ENCODE measurements at places on chromosomes 6 and 20.
A peak's percentile ranks its signal among the peaks of the same experiment; 100 is the strongest.

DNA sequence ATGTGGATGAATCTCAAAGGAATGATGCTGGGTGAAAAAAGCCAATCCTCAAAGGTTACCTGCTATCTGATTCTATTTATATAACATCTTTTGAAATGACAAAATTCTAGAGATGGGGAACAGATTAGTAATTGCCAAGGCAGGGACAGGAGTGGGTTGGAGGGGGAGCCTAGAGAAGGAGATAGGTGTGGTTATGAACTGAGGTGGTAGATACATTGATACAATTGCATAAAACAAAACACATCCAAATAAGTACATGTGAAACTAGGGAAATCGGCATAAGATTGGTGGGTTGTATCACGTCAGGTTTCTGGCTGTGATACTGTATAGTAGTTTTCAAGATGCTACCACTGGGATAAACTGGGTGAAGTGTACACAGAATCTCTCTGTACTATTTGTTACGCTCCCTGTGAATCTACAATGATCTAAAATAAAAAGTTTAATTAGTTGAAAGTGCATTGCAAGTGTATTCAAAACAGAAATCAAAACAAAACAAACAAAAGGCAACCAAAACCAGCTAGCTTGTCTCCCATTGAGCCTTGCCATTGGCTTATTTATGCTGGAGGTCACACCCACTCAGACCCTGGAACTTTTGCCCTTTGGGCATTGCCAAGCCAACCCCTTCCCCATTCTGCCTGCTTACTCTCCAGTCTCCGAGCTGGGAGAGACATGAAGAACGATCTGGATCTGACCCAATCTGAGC, 27.8 kb downstream of the PPP1R16B start:
- DNase-seq: no peak

GRCh38 chr6:22512686-22513427, 56.5 kb upstream of the HDGFL1 start:
- no peak for DNase-seq

DNA sequence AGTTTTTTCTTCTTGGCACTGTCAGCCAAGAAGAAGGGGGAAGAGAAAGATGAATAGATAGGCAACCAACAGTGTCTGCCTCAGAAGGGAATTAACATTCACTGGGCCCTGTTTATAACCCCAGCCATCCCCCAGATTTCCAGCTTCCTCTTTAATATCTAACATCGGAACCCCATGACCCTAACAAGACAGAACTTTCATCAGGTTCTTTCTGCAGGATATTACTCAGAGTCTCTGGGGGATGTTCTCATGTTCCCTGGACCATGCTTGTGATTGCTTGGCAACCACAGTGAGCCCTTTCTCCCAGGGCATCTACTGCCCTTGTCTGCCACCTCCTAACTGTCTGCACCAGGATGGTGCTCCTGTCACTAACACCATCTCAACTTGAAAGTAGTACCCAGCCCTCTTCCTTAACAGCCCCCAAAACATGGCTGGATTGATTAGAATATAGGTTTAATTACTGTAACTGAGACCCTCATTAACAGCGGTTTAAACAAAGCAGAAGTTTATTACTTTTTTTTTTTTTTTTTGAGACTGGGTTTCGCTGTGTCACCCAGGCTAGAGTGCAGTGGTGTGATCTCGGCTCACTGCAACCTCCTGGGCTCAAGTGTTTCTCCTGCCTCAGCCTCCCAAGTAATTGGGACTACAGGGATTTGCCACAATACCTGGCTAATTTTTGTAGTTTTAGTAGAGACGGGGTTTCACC, 12.0 kb upstream of the PTPN1 start:
- DNase-seq: peak; percentile 76

DNA sequence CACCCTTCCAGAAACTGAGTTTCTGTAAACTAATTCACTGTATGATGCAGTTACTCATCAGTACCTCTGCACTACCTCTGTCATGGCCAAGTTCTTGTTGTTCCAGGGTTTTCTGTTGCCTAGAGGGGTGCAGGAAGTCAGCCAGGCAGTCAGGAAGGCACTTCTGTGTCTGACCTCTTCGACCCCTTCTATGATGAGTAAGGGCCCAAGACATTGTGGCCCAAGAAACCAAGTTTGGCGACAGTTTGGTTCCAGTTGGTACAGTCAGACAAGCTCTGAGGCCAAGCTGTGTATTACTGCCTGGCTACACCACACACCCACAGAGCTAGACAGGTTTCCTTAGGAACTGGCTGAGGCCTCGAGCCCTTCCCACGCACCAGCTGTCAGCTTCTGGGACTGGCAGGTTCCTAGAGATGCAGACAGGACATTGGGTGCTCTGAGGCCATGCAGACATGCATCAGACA, 41.2 kb downstream of the TRAF3IP2 start:
- no peak for DNase-seq

DNA sequence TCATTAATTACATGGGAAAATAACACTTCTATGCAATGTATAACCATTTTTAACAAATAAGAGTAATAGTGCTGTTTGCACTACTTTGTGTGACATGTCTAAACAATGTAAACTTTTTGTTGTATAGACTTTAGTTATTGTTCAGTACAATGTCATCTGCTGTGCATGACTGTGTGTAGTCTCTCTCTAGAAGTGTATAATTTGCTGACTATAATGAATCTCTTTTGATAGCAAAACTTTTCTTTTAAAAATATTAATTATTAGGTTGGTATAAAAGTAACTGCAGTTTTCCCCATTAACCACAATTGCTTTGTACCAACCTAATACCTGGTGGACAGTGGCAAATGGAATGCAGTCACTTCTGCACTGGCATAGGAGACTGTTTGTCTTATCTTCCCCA, 124.2 kb upstream of the SGK1 start:
- no peak for DNase-seq

DNA sequence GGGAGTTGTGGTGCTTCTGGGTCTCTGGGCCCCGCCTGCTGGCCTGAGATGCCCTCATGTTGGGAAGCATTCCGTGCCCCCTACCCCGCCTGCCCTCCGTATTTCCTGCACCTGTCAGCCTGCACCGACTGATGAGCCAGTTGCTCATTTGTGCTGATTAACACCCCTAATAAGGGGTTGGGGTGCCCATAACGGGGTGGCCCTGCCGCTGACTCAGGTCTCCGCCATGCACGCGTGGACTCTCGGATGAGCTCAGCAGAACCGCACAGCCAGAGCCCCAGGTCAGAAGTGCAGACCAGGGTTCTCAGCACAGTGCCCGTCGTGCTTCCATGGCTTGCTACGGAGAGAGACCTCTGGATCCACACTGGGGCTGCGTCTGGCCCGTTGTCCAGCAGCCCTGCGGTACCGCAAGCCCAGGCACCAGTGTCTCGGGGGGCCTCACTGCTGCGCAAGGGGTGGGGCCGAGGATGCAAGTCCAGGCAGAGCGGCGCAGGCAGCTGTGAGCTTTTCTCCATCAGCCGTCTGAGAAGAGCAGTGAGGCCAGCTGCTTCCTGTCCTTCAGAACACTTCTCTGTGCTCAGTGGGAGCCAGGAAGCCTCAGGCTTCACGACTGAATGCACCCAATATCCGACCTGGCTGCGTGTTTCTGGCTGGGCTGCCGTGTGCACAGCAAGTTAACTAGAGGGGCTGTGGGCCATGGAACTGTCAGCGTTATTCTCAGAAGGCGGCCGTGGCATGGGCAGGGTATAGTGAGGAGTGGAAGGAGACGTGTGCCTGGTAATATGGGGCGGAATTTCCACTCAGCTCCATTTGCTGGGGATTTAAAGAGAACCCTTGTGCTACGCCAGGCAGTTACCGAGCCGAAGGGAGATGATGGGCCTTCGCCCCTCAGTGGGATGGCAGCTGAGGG, 18.6 kb downstream of the MTG2 start:
- DNase-seq: no peak

DNA sequence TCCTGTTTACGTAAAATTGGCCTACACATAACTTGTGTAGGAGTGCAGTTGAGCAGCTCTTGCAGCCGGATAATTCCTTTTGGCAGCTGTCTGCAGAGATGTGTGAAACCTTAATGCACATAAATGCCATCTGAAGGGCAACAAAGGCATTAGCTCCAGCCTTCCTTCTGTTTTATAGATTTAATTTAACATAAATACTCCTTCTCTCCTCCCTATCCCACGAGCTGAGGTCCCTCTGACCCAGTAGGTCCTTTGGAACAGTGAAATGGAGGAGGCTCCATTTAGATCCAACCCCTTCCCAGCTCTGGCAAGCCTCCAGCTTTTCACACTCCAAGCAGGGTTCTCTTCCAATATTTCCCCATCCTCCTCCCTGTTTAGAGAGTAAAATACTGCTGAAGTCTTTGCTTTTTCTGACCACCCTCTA, 6.5 kb downstream of the PLEKHG1 start:
- no peak for DNase-seq

GRCh38 chr6:81331526-81331925, 421.0 kb downstream of the TENT5A start:
- DNase-seq: no peak

GRCh38 chr6:159953091-159953601, 15.7 kb upstream of the IGF2R start:
- no peak for DNase-seq

DNA sequence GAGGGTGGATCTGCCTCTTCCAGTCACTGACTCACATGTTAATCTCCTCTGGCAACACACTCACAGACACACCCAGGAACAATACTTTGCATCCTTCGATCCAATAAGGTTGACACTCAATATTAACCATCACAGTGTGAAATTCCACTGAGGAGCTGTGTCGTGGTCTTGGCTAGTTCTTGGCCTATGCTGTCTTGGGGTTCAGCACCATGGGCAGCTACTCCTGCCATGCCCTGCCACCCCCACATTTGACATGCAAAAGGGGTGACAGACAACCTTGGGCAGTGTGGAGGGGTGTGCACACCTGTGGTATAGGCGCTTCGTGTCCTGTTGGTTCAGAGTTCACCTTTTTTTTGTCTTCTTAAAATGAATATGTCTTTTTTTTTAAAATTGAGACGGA, 25.8 kb downstream of the ANKRD6 start:
- no peak for DNase-seq

- DNase-seq: peak; percentile 44
Observed at GRCh38 chr6:156777577-156778453, 637 bp downstream of the ARID1B start.

GRCh38 chr6:40640599-40641227, 53.5 kb upstream of the LRFN2 start:
- DNase-seq: no peak

DNA sequence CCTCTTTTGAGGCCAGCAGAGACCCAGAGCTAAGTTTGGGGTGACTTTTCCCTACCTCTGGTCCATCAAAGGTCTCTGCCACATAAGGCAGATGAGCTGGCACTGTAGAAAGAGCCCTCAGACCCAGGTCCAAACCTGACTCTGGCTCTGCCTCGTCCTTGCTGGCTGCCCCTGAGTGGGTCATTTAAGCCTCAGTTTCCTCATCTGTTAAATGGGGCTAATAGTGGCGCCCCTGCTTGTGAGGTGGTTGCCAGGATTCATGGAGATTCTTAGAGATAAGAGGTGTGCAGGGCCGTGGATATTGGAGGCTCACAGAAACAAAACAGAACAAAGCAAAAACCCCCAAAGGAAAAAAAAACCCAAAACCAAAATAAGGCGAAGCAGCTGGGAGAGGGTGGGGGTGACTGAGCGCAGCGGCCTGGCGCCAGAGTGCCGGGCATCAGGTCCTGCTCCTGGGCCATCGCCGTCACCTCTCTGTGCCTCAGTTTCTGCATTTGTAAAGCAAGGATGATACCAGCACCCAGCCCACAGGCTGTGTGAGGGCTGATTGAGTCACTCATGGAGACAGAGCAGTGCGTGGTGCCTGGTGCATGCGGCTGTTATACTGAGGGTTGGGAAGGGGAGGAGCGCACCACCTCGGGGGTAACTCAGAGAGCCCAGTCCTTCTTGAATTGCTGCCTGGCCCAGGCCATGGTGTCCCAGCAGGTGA, 133.8 kb upstream of the PTPN1 start:
- DNase-seq: no peak

DNA sequence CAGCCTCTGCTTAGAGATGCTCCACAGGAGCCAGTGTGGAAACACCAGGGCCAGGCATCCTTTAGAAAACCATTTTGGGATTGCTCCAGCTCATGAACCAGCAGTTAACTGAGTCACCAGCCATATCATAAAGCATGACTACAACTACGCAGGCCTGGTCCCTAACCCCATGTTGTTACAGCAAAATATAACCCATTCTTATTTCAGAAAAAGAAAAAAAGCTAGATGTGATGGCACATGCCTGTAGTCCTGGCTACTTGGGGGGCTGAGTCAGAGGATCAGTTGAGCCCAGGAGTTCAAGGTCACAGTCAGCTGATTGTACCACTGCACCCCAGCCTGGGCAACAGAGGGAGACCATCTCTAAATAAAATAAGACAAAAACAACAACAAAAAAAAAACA, 36.8 kb downstream of the C6orf15 start:
- no peak for DNase-seq

- DNase-seq: no peak
Observed at GRCh38 chr6:18425218-18425617, 38.1 kb downstream of the RNF144B start.

DNA sequence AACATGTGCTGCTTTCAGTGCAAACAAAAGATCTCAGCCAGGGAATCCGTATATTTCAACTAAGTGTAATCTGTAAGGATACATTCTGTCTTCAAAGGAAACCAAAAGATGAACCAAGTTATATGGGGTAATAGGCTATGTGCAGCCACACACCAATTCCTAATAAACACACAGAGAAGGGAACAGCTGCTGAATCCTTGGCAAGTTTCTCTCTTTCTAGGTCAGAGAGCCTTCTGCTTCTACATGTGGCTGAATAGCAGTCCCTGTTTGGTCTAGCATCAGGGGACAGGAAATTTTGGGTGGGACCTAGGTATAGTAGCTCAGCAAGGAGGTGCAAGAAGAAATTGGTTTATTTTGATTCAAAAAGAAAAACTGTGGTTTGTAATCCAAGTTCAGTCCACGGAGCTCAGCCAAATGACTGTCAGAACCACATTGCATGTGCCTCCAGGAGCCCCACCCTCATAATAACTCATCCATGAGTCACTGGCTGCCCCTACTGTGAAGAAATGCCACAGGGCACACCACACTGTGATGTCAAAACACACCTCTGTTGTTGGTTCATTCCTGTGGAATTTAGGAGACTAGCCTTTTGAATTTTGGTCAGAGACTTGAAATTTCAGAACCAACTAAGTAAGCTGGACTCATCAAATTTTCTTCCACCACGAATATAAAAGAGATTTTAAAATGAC, 21.1 kb downstream of the SPTLC3 start:
- peak; percentile 95 for DNase-seq

DNA sequence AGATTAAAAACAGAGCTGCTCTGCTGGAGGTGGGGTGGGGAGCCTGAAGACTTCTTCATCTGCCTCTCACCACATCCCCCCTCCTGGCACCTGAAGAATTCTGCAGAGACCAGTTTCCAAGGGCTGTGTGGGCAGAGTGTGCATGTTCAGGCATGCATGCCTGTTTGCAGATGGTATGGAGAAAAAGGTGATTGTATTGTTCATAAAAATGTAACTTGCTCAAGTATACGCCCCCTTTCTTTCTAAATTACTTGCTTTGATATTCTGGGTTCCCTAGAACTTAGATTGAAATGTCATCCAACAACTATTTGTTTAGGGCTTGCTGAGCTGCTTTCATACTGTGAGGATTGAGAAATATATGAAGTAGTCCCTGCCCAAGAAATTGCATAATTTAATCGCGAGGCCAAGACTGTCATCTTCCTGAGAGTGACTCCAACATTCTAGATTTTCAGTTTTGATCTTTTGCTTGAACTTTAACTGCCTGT, 83.6 kb downstream of the LCA5 start:
- DNase-seq: peak; percentile 85

Measured in RWPE1 (cell line).